ENCODE measurements at places on chromosomes 3 and 15.

GRCh38 chr3:53238886-53239285, 16.9 kb downstream of the TKT start:
- no peak for DNase-seq

DNA sequence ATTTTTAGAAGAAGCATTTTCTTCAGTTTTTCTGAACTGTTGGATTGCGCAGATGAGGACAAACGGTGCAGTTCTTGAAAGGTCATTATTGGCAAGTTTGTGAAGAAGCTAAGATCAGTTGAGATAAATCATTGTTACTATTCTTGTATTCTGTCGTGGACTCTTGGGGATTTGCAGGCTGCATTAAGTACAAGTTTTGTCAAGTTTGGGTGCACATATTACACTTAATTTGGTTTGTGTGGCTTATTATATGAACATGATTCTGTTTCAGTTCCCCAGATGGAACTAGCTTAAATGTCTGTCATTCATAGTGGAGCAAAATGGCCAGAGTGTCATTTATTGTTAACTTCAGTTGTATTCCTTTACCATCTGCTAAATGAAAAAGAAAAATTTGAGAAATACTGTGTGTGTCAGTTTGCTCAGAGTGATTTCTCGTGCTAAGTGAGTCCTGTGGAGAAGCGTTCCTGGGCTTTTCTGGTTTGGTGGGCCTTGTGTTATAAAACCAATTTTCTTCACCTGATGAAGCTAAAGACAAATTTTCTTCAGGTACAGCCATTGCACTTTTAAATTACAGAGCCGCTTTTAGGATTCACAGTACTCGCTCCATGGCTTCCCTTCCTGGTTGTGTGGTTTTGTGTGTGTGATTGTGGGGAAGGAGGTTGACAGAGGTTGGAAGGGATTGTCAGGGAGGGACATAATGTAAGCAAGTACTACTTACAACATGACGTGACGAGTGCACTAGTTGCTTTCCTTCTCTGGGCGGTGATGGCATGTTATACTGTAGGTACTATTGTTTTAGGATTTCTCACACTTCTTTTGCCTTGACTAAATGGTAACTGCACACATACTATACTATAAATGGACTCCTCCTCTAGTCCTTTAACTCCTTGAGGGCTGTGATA, 1.7 kb downstream of the AKAP13 start:
- no peak for DNase-seq

GRCh38 chr3:132981719-132982118, 56.5 kb upstream of the TMEM108 start:
- DNase-seq, result no peak

GRCh38 chr3:57169872-57170623, 4.9 kb upstream of the IL17RD start:
- peak; percentile 45 for DNase-seq

- no peak for DNase-seq
Measured at GRCh38 chr3:11844891-11845290, 1.8 kb downstream of the TAMM41 start.

GRCh38 chr3:197495059-197495455, 60.7 kb downstream of the BDH1 start:
- no peak for DNase-seq

- no peak for DNase-seq
Measured at GRCh38 chr3:33044676-33045075, 52.3 kb downstream of the GLB1 start.

- DNase-seq, result no peak
Measured at GRCh38 chr3:179565496-179565895, 2.8 kb downstream of the ACTL6A start.

DNA sequence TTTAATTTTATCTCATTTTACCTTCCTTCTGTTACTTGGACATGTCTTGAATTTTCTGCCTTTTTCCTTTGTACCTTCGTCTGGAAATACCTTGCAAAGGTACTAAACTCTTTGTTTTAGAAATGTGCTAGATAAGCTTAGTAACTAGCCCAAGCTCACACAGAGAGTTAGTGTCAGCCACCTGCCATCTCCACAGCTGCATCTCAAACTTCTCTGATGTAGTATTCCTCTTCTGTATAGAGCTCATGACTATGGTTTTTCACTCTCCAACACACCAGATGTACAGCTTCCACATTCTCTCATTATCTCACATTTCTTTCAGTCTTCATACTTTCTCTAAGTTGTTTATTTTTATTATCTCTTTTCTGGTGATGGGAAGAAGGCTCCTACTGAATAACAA, 516.6 kb upstream of the ROBO2 start:
- DNase-seq, result no peak

DNA sequence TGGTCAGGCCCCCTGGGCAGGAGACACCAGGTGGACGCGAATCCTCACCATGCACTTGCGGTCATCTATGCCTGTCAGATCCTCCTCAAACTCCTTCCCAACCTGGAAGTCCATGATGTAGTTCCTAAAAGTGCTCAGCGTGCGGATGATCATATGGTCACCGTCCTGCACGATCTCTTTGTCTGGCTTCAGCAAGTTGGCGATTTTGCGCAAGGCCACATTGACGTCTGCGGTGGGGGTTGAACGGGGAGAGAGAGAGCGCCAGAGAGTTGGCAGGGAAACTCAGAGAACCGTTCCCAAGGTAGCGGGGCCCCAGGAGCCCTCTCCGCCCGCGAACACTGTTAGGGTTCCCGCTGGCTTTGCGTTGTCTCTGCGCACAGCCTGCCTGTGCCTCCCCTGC, 809 bp downstream of the RBP1 start:
- no peak for DNase-seq

- no peak for DNase-seq
Measured at GRCh38 chr15:69337138-69337537, 38.4 kb downstream of the PAQR5 start.

GRCh38 chr15:37103163-37103435, 2.8 kb upstream of the MEIS2 start:
- no peak for DNase-seq

- DNase-seq, result no peak
Measured at GRCh38 chr3:172210355-172210754, 171.0 kb downstream of the FNDC3B start.
